ENCODE measurements at places on chromosomes 12 and 14.
A peak's percentile ranks its signal among the peaks of the same experiment; 100 is the strongest.

DNA sequence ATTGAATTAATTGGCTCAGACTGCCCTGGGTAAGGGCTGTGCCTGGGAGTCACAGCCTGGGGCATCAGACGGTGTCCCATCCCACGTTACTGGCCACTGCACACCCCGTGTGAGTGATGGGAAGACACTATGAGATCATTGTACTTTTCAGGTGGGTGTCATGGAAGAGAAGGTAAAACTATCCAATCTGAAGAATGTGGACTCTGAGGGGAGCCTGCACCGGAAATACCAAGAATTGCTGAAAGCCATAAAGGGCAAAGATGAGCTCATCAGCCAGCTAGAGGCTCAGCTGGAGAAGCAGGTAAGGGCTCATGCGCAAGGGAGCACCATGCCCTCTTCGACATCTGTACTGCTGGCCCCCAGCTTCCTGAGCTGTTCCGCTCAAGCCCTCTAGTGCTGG, 24.0 kb downstream of the PLEKHH1 start:
- DNase-seq: no peak

GRCh38 chr12:50313256-50313931, 30.1 kb upstream of the LIMA1 start:
- DNase-seq: no peak

- DNase-seq: no peak
Observed at GRCh38 chr14:72568296-72568992, 325.5 kb downstream of the DPF3 start.

- DNase-seq: no peak
Observed at GRCh38 chr14:24274101-24274543, 2.7 kb upstream of the RABGGTA start.

DNA sequence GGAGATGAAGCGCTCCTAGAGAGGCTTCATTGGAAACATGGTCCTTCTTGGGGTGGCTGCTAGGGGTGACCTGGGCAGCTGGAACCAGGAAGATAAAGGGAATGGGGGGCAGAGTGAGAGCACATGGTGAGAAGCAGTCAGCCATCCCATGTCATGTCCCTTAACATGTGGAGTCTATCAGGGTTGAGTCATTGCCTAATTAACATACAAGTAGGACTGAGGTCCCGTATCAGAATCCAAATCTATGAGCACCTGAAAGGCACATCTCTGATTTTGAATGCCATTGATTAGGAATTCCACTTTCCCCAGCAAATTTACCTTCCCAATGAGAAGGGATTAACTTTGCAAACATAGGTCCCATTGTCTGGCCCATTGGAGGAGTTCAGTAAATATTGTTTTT, 20.3 kb upstream of the PPP1R1A start:
- no peak for DNase-seq

GRCh38 chr14:93720981-93721483, 67.3 kb downstream of the PRIMA1 start:
- no peak for DNase-seq

GRCh38 chr12:100184549-100185145, 16.0 kb upstream of the ACTR6 start:
- DNase-seq: no peak

- no peak for DNase-seq
Observed at GRCh38 chr14:59537476-59537875, 39.1 kb downstream of the CCDC175 start.

DNA sequence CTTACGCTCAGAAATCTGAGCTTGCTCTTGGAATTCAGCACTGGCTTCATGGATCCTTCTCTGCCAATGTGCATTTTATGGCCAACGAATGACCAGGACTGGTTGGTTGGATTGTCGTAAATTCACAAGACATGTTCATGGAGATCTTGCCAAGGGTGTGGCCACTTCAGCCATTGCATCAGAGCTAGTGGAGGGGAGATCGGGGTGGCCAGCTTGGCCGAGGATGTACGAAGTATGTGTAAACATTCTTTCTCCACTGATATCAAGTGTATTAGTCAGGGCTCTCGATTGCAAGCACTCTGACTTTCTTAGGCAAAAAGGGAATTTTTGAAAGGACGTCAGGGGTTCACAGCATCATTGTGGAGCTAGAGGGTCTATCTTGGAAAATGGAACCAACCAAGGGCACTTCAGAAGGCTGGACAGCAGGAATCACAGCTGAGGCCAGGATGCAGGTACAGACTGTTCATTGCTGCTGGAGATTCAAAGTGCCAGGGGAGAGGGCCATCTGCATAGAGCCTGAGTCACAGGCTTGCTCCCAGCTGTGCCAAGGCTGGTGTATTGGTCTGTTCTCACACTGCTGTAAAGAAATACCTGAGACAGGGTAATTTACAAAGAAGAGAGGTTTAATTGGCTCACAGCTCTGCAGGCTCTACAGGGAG, 32.9 kb upstream of the ADGRD1 start:
- DNase-seq: no peak

GRCh38 chr14:47746986-47747385, 71.6 kb upstream of the MDGA2 start:
- no peak for DNase-seq

- DNase-seq: no peak
Observed at GRCh38 chr14:89419973-89420482, 3.0 kb upstream of the FOXN3 start.

GRCh38 chr12:1502379-1502720, 92.0 kb downstream of the FBXL14 start:
- no peak for DNase-seq

DNA sequence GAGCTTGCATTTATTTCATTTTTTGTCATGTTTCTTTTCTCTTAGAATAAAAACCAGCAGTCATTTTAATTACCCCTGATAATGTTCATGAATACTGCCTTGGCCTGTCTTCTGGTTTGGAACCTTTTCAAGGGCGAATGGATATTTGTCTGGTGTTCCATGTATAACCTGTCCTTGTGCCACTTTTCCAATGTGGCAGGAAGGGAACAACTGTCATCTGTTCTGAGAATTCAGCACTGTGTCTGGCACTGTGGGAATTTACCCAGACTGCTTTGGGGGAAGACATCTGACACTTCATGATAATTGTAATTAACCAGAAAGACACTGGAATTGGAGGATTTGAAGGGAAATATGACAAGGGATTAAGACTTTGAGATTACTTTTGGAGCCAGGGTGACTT, 352.8 kb downstream of the APAF1 start:
- DNase-seq: no peak

DNA sequence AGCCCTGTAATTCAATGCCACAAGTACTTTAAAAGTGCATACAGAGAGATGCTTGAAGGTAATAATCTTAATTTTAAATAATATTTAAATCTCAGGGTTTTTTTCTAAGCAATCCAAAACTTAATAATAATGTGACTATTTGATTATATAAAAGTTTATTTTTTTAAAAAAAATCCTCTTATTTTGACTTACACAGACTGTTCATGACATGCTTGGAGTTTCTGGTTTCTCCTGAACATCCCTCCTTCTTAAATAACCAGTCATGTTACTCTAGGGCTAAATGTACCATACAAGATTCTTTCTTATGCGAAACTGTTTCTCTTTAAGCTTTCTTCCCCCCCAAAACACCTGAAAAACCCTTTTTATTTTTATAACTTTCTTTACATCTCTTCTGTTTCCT, 58.2 kb upstream of the SLC2A13 start:
- no peak for DNase-seq

DNA sequence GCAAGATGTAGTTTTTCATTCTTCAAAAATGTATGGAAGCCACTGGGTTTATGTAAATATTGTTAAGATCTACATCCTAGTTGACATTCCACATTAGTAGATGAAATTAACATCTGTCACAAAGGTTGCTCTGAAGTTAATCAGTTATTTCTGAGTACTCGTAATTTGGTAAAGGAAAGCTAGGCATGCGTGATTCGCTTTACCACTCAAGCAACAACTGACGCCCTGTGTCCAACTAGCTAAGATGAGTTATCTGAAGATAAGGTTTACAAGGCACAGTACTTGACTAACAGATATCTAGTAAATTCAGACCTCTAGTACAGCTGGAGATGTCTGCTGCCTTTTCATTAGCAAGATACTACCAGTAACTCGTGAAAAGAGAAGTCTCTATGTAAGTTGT, 14.1 kb downstream of the PRKD1 start:
- DNase-seq: no peak

GRCh38 chr12:120978296-120979219, at the start of gene HNF1A:
HNF1A (plus strand) TSS chr12:120978543; CDS start chr12:120978769, 226 bp downstream.
- DNase-seq: no peak

DNA sequence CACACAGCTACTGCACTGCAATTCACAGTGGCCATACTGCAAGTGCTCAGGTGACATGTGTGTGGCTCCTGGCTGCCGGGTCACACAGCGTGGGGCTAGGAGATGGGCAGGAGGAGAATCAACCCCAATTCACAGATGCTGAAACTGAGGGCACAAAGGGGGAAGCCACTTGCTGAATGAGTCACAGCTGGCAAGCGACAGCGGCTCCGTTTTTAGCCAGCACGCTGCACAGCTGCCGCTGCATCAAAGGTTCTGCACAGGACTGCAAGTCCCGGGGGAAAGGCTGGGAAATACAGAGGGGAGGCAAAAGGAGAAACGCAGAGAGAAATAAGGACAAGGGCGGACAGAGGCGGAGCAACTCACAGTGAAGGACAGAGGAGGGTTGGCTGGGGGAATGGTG, 57.9 kb downstream of the KDM2B start:
- no peak for DNase-seq

- DNase-seq: no peak
Observed at GRCh38 chr12:64669270-64669842, 59.1 kb downstream of the RASSF3 start.

DNA sequence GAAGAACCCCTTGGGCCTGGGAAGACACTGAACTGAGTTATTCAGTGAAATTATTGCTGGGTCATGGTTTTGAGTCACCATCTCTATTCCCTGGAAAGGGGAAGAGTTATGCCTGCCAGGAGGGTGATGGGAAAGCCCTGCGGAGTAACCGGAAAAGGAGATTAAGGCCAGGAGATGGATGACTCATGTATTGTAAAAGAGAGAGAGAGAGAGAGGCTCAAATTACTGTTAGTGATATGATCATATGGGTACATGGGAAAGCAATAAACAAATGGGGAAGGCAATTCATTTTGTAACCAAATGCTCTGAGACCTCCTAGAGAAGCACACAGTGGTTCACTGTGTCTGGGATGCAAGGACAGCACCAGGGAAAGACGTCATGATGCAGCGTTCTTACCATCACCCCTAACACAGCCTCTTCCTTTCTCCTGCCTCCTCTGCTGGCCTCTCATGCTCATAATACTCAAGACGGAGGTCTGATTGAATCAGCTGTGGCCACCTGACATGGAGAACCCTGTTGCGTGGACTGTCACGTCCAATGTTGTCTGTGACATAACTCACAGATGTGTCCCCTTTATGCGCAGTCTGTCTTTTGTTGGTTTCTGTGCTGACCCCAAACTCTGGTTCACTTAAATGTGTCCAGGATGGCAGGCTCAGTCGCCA, 243.7 kb downstream of the TMEM132D start:
- no peak for DNase-seq

DNA sequence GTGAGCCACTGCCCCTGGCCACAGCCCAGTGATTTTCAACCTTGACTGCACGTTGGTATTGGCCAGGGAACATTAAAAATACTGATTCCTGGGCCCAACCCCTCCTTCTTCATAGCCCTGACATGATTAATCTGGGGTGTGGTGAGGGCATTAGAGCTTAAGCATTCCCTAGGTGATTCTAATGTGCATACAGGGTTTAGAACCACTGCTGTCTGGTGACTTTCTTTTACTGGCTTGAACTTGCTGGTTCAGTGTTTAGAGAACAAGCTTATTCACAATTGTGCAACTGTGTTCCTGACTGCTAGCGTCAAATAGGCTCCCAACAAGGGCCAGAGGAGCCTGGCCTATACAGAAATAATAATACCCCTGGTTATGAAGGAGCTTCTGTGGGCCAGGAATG, 488.8 kb upstream of the CCDC196 start:
- no peak for DNase-seq

DNA sequence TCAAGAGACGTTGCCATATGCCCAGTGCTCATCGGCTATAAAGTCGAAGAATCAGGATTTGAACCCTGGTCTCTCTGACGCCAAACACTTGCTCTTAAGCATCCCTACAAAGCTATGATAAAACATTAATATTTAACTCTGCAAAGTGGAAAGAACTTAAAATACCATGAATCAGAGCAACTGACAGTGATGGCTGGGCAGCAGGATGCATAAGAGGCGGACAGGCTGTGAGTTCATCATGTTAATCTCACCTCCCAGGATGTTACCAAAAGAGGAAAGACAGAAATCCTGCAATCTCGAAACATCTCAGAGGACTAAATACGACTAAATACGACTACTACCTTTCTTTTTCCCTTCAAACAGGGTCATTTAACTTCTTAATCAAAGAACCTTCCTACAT, 5.8 kb downstream of the DICER1 start:
- DNase-seq: no peak

GRCh38 chr14:99729991-99730875, 46.1 kb downstream of the CYP46A1 start:
- DNase-seq: peak; percentile 27

DNA sequence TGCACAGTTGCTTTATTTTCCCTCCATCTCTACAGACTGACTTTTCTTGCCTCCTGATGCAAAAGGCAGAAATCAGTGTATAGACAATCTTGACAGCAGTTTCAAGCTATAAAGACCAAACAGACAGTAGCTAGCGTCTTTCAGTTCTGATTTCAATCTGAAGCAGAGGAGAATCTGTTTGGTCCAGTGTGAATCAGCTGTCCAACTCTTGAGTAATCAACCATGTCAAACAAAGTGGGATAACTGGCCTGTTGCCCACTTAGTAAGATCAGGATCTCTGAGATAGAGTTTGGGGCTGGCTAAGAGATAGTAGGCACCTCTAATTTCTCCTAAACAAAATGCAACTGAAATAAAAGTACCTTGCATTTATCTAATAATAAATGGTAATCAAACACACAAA, 797.4 kb upstream of the FBXO33 start:
- no peak for DNase-seq

DNA sequence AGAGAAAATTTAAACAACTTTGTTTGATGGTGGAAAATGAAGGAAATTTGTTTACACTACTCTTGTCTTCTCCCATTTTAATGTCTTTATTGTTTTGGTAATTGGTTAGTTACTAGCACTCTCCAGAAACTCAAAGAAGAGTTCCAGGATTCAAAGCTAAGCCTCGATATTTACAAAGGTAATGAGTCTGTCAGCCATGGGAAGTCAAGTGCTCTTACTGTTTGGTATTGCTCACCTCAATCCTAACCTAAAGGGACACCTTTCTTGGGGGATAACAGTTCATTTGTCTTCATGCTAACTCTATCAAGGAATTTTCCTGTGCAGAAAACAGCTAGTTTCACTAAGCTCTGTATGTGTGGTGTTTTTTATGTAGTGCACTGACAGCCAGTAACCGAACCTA, 222.9 kb upstream of the LMO3 start:
- DNase-seq: no peak

GRCh38 chr14:29663281-29663801, 264.3 kb downstream of the PRKD1 start:
- no peak for DNase-seq

- no peak for DNase-seq
Observed at GRCh38 chr12:14910090-14910915, 24.6 kb upstream of the MGP start.

- DNase-seq: no peak
Observed at GRCh38 chr14:106679776-106680175, 1153.4 kb downstream of the TMEM121 start.

Measured in stimulated activated CD4-positive, alpha-beta T cell treated with anti-CD3 and anti-CD28 coated beads, Interleukin-1b, Interleukin-23, amount 100 ng/mL, for 1 hour (primary cell).